CD4-positive, alpha-beta T cell treated with Interleukin-17A for 4 hours (primary cell): ENCODE measurements at places on chromosomes 13 and 19.
A peak's percentile ranks its signal among the peaks of the same experiment; 100 is the strongest.

GRCh38 chr19:50322931-50323781, 6.0 kb downstream of the KCNC3 start:
- DNase-seq = no peak

GRCh38 chr13:109783447-109783814, 3.0 kb downstream of the IRS2 start:
- peak; percentile 10 for DNase-seq

- DNase-seq = no peak
Observed at GRCh38 chr19:13012390-13012689, 17.1 kb downstream of the NFIX start.

DNA sequence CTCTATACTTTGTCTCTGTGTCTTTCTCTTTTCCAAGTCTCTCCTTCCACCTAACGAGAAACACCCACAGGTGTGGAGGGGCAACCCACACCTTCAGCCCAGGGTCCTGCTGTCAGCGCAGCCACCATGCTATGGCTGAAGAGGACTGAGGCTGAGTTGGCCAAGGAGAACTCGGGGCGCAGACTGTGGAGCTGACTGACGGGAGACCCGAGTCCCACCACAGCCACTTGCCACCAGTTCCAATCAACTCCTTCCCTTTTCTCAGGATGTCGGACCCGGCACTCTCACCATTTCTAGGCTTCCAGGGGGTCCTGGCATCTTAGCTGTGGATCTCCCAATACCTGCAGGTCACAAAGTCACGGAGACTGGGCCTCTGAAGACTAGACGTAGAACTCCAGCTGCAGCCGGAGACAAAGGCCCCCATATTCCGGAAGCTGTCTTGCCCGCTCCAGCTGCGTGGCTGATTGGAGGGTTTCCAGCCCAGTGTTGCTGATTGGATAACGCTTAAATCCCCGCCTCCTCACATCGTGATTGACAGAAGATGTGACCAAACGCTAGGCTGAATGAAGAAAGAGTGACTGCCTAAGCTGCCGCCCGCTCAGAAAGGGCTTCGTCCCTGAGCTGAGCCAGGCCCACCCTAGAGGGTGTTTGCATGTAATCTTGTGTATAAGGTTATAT, 63.6 kb downstream of the ZNF429 start:
- peak; percentile 87 for DNase-seq

GRCh38 chr13:33205804-33206221, 79.7 kb downstream of the STARD13 start:
- DNase-seq = no peak

DNA sequence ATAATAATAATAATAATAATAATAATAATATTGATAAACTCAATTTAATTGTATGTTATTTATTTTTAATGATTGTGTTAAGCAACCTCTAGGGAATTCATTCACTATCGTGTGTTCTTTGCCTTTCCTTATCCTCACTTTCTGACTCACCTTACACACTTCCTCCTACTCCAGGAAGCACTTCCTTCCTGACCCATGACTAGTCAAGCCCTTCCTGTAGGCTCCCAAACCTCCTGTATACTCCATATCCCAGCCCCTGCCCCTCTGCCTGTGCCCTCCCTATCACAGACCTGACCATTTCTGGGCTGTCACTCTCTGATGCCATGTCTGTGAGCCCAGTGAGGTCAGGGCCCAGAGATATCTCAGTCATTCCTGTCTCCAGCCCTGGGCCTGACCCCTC, 7.6 kb downstream of the LGALS4 start:
- DNase-seq = no peak

GRCh38 chr13:111288276-111288675, 32.2 kb upstream of the TEX29 start:
- DNase-seq = no peak

- DNase-seq = peak; percentile 11
Observed at GRCh38 chr13:99988529-99989275, 7.1 kb downstream of the ZIC2 start.

DNA sequence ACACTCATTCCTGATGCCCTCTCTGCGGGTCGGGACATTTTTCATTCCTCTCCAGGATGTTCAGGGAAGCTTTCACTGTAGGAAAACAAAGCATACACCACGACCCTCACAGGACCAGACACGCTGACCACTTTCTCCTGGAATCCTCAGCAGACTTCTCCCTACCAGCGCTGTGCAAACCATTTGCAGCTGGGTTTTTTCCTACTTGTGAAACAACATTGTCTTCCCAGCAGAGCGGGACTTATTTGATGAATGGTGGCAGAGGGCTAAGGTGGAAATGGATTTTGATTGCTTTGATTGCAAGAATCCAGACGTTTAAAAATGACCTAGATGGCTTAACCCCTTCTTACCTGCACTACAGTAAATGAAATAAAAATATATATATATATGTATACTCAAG, 265.9 kb downstream of the TBC1D4 start:
- no peak for DNase-seq

- no peak for DNase-seq
Observed at GRCh38 chr13:33172400-33172799, 113.2 kb downstream of the STARD13 start.
